ENCODE measurements at places on chromosomes 7 and 10. TPM values are rescaled to one million over a fixed set of nuclear protein-coding genes. Genes with fewer than 3 reads are reported as not detected.

DNA sequence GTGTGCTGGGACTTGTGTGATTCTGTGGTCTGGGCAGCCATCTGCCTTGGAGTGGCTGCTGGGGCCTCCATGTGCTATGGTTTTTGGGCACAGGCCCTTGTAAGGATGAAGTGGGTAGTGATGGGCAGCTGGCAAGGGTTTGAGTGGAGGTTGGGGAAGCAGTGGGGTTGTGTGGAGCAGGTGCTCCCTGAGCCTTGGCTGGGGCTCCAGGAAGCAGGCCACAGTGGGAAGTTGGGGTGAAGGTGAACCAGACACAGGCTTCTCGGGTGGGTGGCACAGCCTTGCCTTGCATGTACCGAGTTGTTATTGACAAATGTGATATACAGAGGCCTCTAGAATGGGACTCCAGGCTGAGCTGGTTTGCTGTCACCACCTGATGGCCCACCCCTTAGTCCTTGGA lies 82.3 kb downstream of the ADCY1 start:
- DNase-seq, result no peak

- DNase-seq, result no peak
Observed at GRCh38 chr10:86300931-86301830, 65.4 kb downstream of the GRID1 start.

DNA sequence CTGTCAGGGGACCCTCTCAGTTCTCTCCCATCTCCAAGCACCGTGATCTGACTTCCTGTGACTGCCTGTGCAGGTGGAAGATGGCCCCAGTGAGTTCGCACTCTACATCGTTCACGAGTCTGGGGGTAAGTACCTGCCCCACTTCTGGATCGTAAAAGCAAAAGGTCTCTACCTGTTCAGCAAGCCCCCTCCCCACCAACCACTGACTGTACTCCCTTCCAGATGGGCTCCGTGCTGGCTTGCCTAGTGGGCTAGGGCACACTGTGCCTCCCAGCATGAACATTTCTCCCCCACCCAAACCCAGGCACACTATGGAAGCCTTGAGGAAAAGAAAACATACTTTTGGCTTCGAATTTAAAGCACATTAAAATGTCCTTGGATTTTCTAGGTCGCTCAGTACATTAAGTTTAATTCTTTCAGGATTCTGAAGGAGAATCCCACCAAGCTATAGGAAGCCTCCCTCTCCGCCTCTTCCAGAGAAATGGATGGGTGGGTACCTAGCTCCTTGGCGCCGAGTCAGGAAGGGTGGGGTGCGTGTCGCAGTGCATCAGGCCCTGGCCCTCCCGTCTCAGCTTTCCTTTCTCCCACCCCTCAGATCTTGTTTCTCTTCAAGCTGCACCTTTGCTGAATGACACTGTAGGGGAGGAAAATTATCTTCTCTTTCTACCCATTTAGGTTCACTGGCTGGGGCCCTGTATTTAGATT lies 11.0 kb upstream of the ZNF22 start:
- no peak for DNase-seq

DNA sequence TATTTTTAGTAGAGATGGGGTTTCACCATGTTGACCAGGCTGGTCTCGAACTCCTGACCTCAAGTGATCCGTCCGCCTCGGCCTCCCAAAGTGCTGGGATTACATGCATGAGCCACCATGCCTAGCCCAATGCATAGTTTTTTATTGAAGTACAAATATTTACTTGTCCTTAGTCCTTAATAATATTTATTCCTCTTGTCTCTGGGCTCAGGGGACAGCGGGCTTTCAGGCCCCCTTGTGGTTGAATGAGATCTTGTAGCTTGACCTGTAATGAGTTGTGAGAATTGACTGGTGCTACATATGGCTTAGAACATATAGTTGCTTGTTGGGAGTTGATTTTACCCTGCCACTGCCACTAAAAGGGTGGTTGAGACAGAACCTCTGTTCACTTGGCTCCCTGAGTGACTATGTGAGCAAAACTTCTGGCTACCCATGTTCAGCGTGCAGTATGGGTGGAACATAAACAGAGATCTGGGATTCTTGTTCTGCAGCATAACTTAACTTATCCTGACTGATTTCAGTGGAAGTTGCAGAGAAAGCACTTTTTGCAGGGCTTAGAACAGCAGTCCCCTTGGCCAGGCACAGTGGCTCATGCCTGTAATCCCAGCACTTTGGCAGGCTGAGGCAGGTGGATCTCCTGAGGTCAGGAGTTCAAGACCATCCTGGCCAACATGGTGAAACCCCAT lies 14.9 kb downstream of the CCL26 start:
- DNase-seq, result peak; percentile 43

DNA sequence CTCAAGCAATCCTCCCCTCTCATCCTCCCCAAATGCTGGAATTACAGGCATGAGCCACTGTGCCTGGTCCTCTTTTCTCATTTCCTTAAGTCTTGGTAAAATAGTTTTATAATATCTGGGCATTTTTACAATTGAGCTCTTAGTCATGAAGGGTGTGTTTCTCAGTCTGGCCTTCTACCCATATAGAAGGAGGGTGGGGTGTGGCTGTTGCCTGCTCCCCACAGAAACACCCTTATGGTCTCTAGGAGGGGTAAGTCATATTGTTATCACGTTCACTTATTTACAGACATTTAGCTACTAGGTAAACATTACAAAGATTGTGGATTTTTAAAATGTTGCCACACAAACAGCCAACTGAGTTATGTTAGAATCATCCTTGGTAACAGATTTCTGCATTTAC lies 6.7 kb upstream of the OTUD1 start:
- DNase-seq, result no peak

GRCh38 chr7:77239471-77239870 lies 39.9 kb upstream of the FGL2 start:
- DNase-seq, result no peak

DNA sequence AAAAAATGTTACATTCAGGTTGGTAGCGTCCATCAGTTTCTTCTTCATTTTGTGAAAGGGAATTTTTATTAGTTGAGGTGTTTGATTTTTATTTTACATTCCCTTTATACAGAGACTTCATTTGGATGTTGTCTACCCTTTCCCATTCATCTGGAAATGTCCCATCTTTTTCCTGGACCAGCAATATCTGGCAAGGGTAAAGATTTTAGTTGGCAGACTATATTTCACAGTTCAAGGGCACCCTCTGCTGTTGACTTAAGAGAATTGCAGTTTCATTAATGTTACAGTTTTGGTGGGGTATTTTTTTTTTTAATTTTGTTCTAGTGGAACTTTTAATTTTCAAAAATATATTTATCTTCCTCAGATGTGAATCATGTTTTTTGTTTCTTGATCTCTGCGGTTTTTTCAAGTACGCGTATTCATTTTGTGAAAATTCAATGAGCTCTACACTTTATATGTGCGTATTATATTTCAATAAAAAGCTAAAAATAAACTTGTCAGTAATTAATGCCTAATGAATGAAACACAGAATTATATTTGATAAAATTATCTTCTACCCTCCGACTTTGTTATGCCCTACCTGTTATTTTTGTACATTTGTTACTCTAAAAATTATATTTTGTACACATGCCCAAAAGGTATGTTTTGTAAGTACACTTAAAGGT lies 97.9 kb upstream of the KLF14 start:
- DNase-seq, result peak; percentile 28

- no peak for DNase-seq
Observed at GRCh38 chr10:17685233-17685840, 41.4 kb downstream of the STAM start.

DNA sequence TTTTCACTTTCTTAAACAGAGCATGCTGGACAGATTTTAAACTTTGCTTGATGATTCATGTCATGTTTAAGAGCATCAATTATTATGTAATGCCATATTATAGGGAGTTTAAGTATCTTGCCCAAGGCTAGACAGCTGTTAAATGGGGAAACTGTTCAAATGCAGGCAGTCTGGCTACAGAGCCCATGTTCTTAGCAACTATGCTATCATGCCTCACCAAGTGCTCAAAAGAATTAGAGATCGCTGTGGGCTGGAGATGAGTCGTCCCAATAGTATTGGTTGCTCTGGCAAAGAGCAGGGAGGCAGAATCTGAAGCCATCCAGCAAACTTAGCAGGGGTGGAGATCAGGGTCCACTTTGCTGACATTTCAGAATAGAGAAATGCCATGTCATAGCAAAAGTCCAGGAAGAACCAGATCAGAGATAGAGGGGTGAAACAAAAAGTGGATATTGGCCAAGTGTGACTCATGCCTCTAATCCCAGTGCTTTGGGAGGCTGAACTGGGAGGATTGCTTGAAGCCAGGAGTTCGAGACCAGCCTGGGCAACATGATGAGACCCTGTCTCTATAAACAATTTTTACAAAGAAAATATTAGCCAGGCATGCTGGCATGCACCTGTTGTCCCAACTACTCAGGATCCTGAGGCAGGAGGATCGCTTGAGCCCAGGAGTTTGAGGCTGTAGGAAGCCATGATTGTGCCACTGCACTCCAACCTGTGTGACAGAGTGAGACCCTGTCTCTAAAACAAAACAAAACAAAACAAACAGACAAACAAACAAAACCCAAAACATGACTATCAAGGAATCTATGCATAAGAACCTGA lies 57.8 kb downstream of the BAMBI start:
- DNase-seq, result no peak

- DNase-seq, result no peak
Observed at GRCh38 chr10:71982269-71983178, 18.3 kb downstream of the CHST3 start.

DNA sequence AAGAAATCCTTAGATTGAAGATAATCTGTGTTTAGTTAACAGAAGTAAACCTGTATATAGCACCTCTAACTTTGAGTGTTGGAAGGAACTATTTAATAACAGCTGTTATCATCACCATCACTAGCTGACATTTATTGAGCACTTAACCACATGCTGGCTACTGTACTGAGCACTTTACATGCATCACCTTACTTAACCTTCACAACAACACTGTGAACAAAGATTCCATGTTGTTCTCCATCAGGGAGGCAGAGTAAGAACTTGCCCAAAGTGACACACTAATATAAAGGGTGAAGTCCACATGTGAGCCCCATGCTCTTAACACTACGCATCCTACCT lies 182.2 kb downstream of the ST7 start:
- DNase-seq, result no peak

DNA sequence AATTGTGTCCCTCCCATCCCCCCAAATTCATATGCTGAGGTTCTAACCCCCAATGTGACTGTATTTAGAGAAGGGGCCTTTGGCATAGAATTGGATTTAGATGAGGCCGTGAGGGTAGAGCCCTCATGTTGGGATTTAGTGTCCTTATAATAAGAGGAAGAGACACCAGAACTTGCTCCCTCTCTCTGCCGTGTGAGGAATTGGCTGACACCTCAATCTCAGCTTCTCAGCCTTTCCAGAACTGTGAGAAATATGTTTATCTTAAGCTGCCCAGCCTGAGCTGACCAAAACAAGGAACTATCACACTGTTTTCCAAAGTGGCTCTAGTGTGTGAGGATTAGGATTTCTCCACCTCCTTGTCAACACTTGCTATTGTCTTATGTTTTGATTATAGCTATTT lies 400.0 kb upstream of the FZD8 start:
- DNase-seq, result no peak

DNA sequence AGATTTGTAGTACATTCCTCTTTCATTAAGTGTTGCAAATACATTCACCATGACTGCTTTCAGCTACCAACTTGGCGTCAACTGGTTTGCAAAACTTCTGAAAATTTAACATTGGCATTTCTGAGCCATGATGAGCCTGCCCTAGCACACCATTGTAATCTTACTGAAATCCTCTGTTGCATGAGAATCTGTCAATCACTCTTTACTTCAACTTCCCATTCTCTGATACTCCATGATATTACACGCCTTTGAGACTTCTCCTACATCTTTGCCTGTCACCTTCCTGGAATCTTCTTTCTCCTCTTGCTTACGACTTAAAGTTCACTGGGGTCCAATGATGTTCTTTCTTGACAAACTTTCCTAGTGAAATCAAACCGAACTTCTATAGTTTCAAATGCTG lies 32.2 kb downstream of the EBLN1 start:
- DNase-seq, result no peak

GRCh38 chr10:29254123-29255046 lies 34.5 kb upstream of the LYZL1 start:
- peak; percentile 63 for DNase-seq

DNA sequence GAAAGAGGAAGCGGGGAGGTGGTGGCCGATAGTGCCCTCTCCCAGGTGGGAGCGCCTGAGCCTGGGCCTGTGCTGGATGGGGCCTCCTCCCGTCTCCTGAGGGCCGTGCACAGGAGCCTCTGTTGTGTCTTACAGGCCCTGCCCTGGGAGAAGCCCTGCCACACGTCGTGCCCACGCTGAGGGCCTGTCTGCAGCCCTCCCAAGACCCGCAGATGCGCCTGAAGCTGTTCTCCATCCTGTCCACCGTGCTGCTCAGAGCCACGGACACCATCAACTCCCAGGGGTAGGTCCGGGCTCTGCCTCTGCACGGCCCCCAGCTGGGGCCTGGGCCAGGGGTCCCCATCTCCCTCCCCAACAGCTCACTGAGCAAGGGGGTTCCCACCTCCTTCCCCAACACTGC lies 43.3 kb upstream of the PRKAR1B start:
- DNase-seq, result no peak

- no peak for DNase-seq
Observed at GRCh38 chr10:35003906-35004305, 86.2 kb downstream of the CUL2 start.

GRCh38 chr7:45146531-45147379 lies 10.8 kb upstream of the RAMP3 start:
- peak; percentile 19 for DNase-seq

GRCh38 chr10:132105302-132105995 lies 39.7 kb downstream of the JAKMIP3 start:
- DNase-seq, result peak; percentile 12

DNA sequence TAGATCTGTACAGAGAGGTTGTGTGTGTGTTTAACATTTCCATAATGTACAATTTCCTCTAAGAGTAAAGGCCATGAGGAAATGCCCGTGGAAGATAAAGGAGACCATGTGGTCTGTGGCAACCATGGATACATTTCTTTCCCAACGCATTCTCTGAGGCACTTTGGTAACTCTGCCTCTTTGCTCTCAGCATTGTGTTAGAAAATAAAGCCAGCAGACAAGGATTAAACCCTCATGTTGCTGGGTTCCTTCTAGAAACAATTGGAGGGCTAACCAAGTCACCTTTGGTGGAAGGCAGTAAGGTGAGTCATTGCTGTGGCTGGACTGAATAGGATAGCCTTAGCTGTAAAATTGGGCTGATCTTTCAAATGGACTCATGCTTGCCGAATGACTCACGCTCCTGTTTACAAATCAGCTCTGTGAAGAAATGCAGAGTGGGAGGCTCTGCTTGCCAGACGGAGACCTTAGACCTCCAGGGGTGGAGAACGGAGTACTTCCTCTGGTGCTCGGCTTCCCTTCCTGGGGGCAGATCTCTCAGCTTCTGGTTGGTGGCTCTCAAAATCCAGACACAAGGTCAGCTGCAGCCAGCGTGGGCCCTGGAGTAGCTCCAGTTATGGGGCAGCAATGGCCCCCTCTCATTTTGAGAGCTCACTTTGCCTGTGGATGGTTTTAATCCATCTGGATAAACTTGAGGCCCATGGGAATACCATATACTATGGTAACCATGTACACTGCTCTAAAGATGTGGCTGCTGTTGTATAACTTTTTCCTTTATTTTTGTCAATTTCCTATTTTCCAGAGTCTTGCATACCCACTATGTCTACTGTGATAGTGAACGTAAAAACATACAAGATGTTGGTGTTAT lies 137.3 kb downstream of the TCF7L2 start:
- no peak for DNase-seq

INHBA gene
- total RNA-seq, result 16.7 TPM

GDF2 gene
- not detected for total RNA-seq

PCGF5 gene
- 33.3 TPM for total RNA-seq

PHTF2 gene
- total RNA-seq, result 16.2 TPM

MAT1A gene
- 0.76 TPM for total RNA-seq

BLNK gene
- 7.9 TPM for total RNA-seq

MALRD1 gene
- total RNA-seq, result 12.3 TPM

TMEM236 gene
- 2.4 TPM for total RNA-seq

PKD2L1 gene
- total RNA-seq, result 0.37 TPM

Measured in left lung (tissue), 14 donors.